Stomach (tissue), 19 donors: ENCODE measurements at places on chromosomes 4 and X.
A peak's percentile ranks its signal among the peaks of the same experiment; 100 is the strongest.

GRCh38 chr4:27145597-27145996 lies 285.0 kb downstream of the STIM2 start:
- H3K4me3 ChIP-seq: no peak overlapping the region
- no peak for DNase-seq
- H3K4me1 ChIP-seq: no peaks in the 10 kb centered on the region
- H3K36me3 ChIP-seq: no peaks in the 10 kb centered on the region
- H3K27me3 ChIP-seq: no peaks in the 10 kb centered on the region

- H3K4me1 ChIP-seq: no peaks in the 10 kb centered on the region
- H3K36me3 ChIP-seq: no peaks in the 10 kb centered on the region
- H3K27ac ChIP-seq: no peak overlapping the region
- no peak overlapping the region for H3K4me3 ChIP-seq
These were observed 83.2 kb upstream of the FAT1 start for GRCh38 chr4:186806679-186807421.

DNA sequence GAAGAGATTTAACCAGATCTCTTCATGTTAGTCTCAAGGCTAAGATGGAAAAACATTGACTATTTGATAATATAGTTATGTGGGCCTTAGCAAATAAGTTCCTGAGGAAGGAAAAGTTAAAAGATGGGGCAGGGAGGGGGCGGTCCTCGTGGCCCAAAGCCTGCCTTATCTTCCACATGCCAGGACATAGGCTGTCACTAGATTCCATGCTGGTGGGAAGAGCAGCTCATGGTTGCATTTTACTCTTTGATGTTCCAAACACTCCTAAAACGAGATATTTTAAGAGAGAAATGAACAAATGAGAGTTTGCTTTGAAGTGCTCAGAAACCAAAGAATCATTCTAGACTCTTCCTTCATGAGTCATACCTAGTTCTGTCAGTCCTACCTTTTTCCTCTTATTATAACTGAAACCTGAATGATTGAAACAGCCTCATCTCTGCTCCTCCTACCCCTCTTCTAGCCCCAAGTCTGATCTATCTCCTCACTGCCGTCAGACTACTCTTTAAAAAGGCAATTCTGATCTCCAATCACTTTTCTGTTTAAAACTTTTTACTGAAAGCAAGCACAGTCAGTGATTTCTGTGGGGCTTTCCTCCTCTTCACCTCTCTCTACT lies 25.1 kb downstream of the RAB9B start:
- no peak overlapping the region for H3K27ac ChIP-seq
- H3K4me1 ChIP-seq: no peaks in the 10 kb centered on the region
- no peaks in the 10 kb centered on the region for H3K27me3 ChIP-seq
- H3K4me3 ChIP-seq: no peak overlapping the region

GRCh38 chrX:20116087-20116576 lies 575 bp downstream of the MAP7D2 start:
- H3K36me3 ChIP-seq: no peaks in the 10 kb centered on the region
- peaks cover 24% of the 10 kb centered on the region for H3K4me1 ChIP-seq
- no peak overlapping the region for H3K27ac ChIP-seq
- peak overlapping the region; percentile 47 for H3K4me3 ChIP-seq

DNA sequence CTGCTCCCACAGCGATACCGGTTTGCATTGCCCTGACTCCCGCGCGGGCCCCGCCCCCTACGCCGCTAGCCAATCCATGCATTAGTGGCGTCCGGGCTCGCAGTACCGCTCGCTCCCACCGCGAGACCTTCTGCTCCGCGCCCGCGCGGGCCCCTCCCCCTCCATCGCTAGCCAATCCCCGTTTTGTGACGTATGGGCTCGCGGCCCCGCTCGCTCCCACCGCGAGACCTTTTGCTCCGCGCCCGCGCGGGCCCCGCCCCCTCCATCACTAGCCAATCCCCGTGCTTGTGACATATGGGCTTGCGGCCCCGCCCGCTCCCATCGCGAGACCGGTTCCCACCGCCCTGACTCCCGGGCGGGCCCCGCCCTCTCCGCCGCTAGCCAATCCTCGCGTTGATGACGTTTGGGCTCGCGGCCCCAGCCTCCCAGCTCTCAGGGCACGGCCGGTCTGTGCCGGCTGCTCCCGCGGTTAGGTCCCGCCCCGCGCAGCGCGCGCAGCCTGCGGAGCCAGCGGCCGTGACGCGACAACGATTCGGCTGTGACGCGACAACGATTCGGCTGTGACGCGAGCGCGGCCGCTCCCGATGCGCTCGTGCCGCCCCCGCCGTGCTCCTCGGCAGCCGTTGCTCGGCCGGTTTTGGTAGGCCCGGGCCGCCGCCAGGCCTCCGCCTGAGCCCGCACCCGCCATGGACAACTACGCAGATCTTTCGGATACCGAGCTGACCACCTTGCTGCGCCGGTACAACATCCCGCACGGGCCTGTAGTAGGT lies at the start of gene EMD:
Gene EMD, plus strand, starts transcription at position 497 of the 770 bp plus-strand sequence. Its CDS starts 190 bp downstream, at position 687.
- H3K4me1 ChIP-seq: peaks cover 4% of the 10 kb centered on the region
- peak within 1 kb of the TSS; percentile 68 for H3K4me3 ChIP-seq
- DNase-seq: peak; percentile 96
